ENCODE measurements at places on chromosomes 4 and X. TPM values are rescaled to one million over a fixed set of nuclear protein-coding genes. Genes with fewer than 3 reads are reported as not detected.

GAGE12E gene
- not detected for total RNA-seq

FAM9B gene
- total RNA-seq = not detected

GABRA4 gene
- not detected for total RNA-seq

CDX4 gene
- not detected for total RNA-seq

TGIF2LX gene
- total RNA-seq = not detected

PLP1 gene
- total RNA-seq = not detected

GAGE2A gene
- total RNA-seq = not detected

GLUD2 gene
- total RNA-seq = 0.26 TPM

CITED1 gene
- 0.38 TPM for total RNA-seq

ARR3 gene
- total RNA-seq = not detected

VEGFC gene
- total RNA-seq = not detected

EPGN gene
- total RNA-seq = 0.43 TPM

XAGE2 gene
- not detected for total RNA-seq

BLOC1S4 gene
- 14.1 TPM for total RNA-seq

NAP1L5 gene
- 5.0 TPM for total RNA-seq

GRIPAP1 gene
- total RNA-seq = 114 TPM

WAS gene
- total RNA-seq = 81.4 TPM

IQSEC2 gene
- total RNA-seq = 0.56 TPM

GPR173 gene
- total RNA-seq = 0.81 TPM

TMEM35A gene
- total RNA-seq = not detected

FGF16 gene
- total RNA-seq = not detected

MAGEA12 gene
- not detected for total RNA-seq

SOWAHB gene
- total RNA-seq = not detected

FAM3A gene
- 31.2 TPM for total RNA-seq

KCTD8 gene
- total RNA-seq = not detected

ANOS1 gene
- total RNA-seq = not detected

SLC4A4 gene
- 0.26 TPM for total RNA-seq

CLTRN gene
- total RNA-seq = 2.3 TPM

SHISA3 gene
- 0.41 TPM for total RNA-seq

ARX gene
- total RNA-seq = not detected

SORBS2 gene
- total RNA-seq = 0.26 TPM

PSAPL1 gene
- not detected for total RNA-seq

CHRDL1 gene
- total RNA-seq = not detected

BGN gene
- total RNA-seq = not detected
